Aorta (tissue), 5 donors: ENCODE measurements at places on chromosomes 5 and 9.

GRCh38 chr5:180020176-180020575 lies 51.4 kb downstream of the RNF130 start:
- no peak overlapping the region for H3K27ac ChIP-seq
- no peak overlapping the region for H3K4me3 ChIP-seq
- peaks cover 3% of the 10 kb centered on the region for H3K36me3 ChIP-seq
- no peaks in the 10 kb centered on the region for H3K4me1 ChIP-seq
- no peak for DNase-seq

- no peaks in the 10 kb centered on the region for H3K4me1 ChIP-seq
- H3K27ac ChIP-seq = peak overlapping the region; percentile 25
- no peak for DNase-seq
- no peaks in the 10 kb centered on the region for H3K27me3 ChIP-seq
- H3K36me3 ChIP-seq = no peaks in the 10 kb centered on the region
Measured at GRCh38 chr5:109413458-109413857, 3.7 kb upstream of the PJA2 start.

GRCh38 chr5:143065996-143066522 lies 295.9 kb downstream of the ARHGAP26 start:
- no peak for DNase-seq
- H3K4me3 ChIP-seq = no peak overlapping the region
- no peak overlapping the region for H3K27ac ChIP-seq

DNA sequence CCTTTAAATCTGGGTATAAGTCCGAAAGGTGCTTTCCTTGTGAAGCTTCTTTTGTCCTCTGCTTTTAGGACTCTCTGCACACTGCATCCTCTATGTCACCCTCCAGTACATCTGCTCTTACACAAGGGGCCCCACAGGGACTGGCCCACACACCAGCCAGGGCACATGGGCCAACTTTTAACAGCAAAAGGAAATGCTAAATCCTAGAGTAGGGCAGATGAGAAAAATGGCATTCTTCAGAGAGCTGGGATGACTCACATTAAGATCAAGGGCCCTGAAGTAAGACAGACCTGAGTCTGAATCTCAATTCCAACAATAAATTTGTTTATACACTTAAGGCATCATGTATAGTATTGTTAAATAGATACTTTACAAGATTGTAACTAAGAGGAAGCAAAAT lies 40.3 kb upstream of the CDKN2B start:
- no peaks in the 10 kb centered on the region for H3K27me3 ChIP-seq
- H3K36me3 ChIP-seq = no peaks in the 10 kb centered on the region
- H3K4me1 ChIP-seq = no peaks in the 10 kb centered on the region

DNA sequence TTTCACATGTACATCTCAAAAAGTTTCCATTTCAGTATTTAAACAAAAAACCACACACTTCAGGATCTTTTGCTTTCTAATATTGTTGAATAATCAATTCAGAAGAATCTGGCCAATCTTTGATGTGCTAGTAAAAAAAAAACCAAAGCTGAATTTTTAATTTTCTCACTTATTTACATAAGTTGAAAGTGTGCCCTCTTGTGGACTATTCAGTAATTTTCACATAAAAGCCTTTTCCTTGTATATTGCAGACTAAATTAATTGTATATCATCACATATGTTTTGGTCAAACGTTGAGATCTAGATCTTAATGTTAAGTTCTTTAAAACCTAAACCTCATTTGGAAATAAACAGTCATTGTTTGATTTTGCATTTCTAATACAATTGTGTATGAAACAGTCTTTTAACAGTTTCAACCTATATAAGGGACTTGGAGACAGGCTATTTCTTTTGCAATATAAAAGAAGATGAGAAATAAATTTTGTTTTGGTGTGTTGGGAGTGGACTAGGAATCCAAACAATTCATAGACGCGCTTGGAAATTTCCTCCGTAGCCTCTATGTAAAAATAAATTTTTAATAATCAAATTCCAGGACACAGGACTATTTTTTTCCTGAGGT lies 68.1 kb downstream of the NIPBL start:
- H3K4me1 ChIP-seq = no peaks in the 10 kb centered on the region
- H3K4me3 ChIP-seq = no peak overlapping the region
- no peaks in the 10 kb centered on the region for H3K36me3 ChIP-seq
- DNase-seq = no peak

- DNase-seq = no peak
- H3K27me3 ChIP-seq = no peaks in the 10 kb centered on the region
- H3K4me3 ChIP-seq = no peak overlapping the region
- H3K4me1 ChIP-seq = no peaks in the 10 kb centered on the region
- H3K36me3 ChIP-seq = peaks cover 8% of the 10 kb centered on the region
Measured at GRCh38 chr9:109411798-109412352, 86.2 kb downstream of the PTPN3 start.

DNA sequence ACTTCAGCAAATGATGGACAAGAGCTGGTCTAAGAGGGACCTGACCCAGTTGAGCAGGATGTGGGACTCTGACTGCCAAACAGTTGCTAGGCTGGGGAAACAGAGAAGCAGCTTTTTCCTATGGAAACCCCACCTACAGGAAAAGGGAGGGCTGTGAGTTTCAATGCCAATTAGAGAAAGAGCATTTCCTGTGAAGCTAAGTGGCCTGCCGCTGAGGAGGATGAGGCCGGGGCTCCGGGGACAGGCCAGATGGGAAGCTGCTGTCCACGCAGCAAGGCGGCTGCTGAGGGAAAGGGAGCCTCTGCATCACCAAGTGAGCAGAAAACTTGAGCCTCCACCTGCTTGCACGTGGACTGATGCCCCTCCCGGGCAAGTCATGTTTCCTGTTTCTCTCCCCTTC lies at the start of gene PCDH12:
TSS of gene PCDH12 (minus strand) at position 90 of the 400 bp plus-strand sequence. CDS start 351 bp downstream, outside the sequence.
- H3K36me3 ChIP-seq = no peaks in the 10 kb centered on the region
- DNase-seq = peak; percentile 71
- no peaks in the 10 kb centered on the region for H3K4me1 ChIP-seq
- H3K4me3 ChIP-seq = no peak within 1 kb of the TSS
- no peaks in the 10 kb centered on the region for H3K27me3 ChIP-seq

DNA sequence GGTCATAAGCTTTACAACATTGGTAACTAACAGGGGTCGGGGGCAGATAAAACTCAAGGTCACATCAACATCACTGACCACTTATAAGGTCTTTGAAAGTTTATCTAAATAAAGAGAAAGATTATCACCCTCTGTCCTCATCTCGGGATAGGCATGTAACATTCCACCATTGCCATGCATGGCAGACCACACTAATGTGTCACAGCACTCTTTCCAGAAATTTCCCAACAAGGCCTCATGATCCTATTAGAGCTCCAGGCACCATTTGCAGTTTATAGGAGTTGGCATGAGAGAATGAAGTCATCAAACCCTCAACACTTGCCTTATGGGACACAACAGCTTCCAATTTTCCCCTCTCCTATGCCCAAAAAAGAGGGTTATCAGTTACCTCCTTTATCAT lies 31.9 kb upstream of the ZNF622 start:
- no peak for DNase-seq
- no peaks in the 10 kb centered on the region for H3K4me1 ChIP-seq
- no peaks in the 10 kb centered on the region for H3K36me3 ChIP-seq
- no peak overlapping the region for H3K27ac ChIP-seq
- no peak overlapping the region for H3K4me3 ChIP-seq

GRCh38 chr5:142794537-142794936 lies 24.4 kb downstream of the ARHGAP26 start:
- no peak for DNase-seq
- no peak overlapping the region for H3K27ac ChIP-seq
- no peaks in the 10 kb centered on the region for H3K27me3 ChIP-seq
- H3K4me1 ChIP-seq = no peaks in the 10 kb centered on the region
- no peak overlapping the region for H3K4me3 ChIP-seq

- DNase-seq = no peak
- H3K27ac ChIP-seq = no peak overlapping the region
- no peaks in the 10 kb centered on the region for H3K27me3 ChIP-seq
- no peaks in the 10 kb centered on the region for H3K4me1 ChIP-seq
- no peaks in the 10 kb centered on the region for H3K36me3 ChIP-seq
Measured at GRCh38 chr9:8401961-8402705, 602.6 kb upstream of the DMAC1 start.

DNA sequence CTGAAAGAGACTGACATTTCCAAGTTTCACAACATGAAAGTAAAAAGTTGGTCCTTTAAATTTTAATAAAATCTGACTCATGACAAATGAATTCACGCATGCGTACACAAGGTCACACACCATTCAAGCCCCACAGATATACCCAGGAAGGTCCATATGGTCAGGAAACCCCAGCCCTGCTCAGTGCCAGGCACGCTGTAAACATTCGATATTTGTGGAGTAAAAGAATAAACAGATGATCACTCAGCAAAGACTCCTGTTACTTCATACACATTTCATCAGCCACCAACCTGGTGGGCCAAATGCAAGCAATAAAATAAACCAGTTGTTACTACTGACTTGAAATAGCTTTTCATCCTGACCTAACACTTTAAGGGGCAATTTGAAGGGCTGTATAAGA lies 158.0 kb upstream of the RETREG1 start:
- no peak overlapping the region for H3K27ac ChIP-seq
- no peaks in the 10 kb centered on the region for H3K36me3 ChIP-seq
- no peaks in the 10 kb centered on the region for H3K4me1 ChIP-seq
- DNase-seq = no peak

GRCh38 chr5:178288401-178289368 lies 56.1 kb upstream of the PHYKPL start:
- no peaks in the 10 kb centered on the region for H3K27me3 ChIP-seq
- no peaks in the 10 kb centered on the region for H3K36me3 ChIP-seq
- H3K4me3 ChIP-seq = no peak overlapping the region
- peak; percentile 22 for DNase-seq
- H3K4me1 ChIP-seq = no peaks in the 10 kb centered on the region

GRCh38 chr9:116733010-116733641 lies 46.0 kb downstream of the TRIM32 start:
- no peak overlapping the region for H3K27ac ChIP-seq
- no peaks in the 10 kb centered on the region for H3K27me3 ChIP-seq
- no peaks in the 10 kb centered on the region for H3K4me1 ChIP-seq
- no peak for DNase-seq
- H3K36me3 ChIP-seq = no peaks in the 10 kb centered on the region

DNA sequence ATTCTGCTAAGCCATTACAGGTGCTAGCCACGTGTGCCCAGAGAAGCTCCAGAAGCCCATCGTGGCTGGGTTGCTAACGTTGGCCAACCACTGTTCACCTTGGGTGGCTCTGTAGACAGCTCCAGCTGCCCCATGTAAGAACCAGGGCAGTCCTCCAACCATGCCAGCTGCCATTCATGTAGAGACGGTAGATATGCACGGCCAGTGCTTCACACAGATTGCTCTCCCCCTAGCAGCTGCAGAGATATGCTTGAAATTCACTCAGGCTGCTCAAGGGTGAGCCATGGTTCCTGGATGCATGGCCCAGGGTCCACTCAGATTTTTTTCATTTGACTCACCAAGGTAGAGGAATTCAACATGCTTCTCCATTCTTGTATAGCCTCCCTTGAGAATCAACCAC lies 31.0 kb downstream of the GADD45G start:
- no peak overlapping the region for H3K27ac ChIP-seq
- no peak overlapping the region for H3K4me3 ChIP-seq
- peaks cover 2% of the 10 kb centered on the region for H3K4me1 ChIP-seq
- H3K36me3 ChIP-seq = no peaks in the 10 kb centered on the region
- DNase-seq = no peak

GRCh38 chr9:121773286-121773953 lies 122.0 kb downstream of the DAB2IP start:
- H3K27ac ChIP-seq = no peak overlapping the region
- no peaks in the 10 kb centered on the region for H3K4me1 ChIP-seq
- no peaks in the 10 kb centered on the region for H3K27me3 ChIP-seq
- no peak overlapping the region for H3K4me3 ChIP-seq
- peaks cover 10% of the 10 kb centered on the region for H3K36me3 ChIP-seq

GRCh38 chr5:167725264-167725663 lies 566.2 kb upstream of the WWC1 start:
- no peaks in the 10 kb centered on the region for H3K4me1 ChIP-seq
- no peak for DNase-seq
- H3K36me3 ChIP-seq = no peaks in the 10 kb centered on the region
- H3K27ac ChIP-seq = no peak overlapping the region

DNA sequence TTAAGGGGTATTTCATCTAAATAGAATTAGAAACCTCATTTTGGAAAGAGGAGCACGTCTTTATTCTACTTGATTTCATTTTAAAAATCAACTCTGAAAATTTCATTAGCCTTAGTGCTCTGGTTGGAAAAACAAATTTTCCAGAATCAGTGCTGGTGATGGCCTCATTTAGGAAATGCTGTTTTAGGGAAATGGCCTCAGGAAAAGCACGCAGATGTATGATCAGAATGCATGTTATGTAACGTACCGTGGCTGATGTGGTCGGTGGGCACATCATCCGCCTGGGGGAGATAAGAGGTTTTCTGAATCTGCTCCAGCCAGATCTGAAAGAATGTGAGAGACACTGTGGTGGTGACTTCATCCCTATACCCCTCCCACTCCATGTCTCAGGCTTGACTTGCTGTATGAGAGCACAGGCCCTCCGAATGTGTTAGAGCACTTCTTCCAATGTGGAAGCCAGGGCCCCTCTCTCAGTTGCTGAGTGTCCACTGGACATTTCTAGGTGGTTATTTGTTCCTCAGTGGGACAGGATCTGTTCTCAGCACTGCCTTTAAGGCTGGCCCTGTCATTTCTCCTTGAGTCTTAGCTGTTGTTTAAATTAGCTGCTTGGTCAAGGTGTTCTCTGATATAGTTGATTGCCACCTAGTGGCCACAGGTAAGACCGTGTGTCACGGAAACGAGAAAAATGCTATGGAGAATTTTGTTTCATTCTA lies 96.5 kb downstream of the ARHGAP26 start:
- no peak overlapping the region for H3K27ac ChIP-seq
- no peak overlapping the region for H3K4me3 ChIP-seq
- H3K27me3 ChIP-seq = no peaks in the 10 kb centered on the region
- DNase-seq = no peak

DNA sequence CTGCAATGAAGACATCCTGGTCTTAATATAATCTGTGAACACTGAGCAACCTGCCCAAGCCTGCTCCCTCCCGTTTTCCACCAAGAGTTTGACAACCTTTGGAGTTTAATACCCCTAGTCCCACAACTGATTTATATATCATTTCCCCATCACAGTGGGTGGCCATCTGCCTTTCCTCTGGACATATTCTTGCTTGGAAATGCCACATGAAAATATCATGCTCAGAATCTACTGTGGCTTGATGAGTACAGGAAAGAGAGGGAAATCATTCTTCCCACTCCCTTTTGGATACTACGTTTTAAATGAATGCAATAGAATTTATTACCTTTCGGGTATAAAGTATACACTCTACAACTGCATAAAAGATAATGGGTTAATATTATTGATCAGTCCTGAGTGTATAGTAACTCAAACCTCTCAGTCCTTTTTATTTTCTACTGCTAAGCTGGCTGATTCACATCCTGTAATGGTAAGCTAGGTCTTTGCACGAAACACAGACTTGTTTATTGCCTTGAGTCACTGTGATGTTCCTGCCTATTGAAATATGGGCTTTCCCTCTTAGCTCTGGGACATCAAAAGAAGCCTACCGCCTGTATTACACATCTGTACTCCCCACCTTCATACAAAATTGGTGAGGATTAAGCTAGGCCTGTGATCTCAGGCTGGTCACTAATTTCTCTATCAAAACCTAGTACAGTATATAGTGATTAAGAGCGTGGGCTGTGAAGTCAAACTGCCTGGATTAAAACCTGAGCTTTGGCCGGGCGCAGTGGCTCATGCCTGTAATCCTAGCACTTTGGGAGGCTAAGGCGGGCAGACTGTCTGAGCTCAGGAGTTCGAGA lies 67.6 kb upstream of the NR5A1 start:
- no peak overlapping the region for H3K4me3 ChIP-seq
- H3K36me3 ChIP-seq = no peaks in the 10 kb centered on the region
